ENCODE measurements at places on chromosomes 11 and 22. TPM values are rescaled to one million over a fixed set of nuclear protein-coding genes. Genes with fewer than 3 reads are reported as not detected.

- H3K4me3 ChIP-seq, result peak overlapping the region; percentile 42
- no peak for DNase-seq
- no peaks in the 10 kb centered on the region for H3K4me1 ChIP-seq
- H3K36me3 ChIP-seq, result no peaks in the 10 kb centered on the region
Measured at GRCh38 chr11:79438631-79439409, 2.0 kb downstream of the TENM4 start.

GRCh38 chr22:46050916-46051614 lies 74.1 kb upstream of the WNT7B start:
- no peak overlapping the region for H3K4me3 ChIP-seq
- peak; percentile 67 for DNase-seq
- no peaks in the 10 kb centered on the region for H3K4me1 ChIP-seq
- no peaks in the 10 kb centered on the region for H3K27me3 ChIP-seq

KDM4E gene
- total RNA-seq, result not detected

GRCh38 chr11:124174001-124174583 lies 9.1 kb upstream of the OR10D3 start:
- no peak overlapping the region for H3K27ac ChIP-seq
- DNase-seq, result no peak
- H3K36me3 ChIP-seq, result no peaks in the 10 kb centered on the region
- H3K4me1 ChIP-seq, result no peaks in the 10 kb centered on the region

DNA sequence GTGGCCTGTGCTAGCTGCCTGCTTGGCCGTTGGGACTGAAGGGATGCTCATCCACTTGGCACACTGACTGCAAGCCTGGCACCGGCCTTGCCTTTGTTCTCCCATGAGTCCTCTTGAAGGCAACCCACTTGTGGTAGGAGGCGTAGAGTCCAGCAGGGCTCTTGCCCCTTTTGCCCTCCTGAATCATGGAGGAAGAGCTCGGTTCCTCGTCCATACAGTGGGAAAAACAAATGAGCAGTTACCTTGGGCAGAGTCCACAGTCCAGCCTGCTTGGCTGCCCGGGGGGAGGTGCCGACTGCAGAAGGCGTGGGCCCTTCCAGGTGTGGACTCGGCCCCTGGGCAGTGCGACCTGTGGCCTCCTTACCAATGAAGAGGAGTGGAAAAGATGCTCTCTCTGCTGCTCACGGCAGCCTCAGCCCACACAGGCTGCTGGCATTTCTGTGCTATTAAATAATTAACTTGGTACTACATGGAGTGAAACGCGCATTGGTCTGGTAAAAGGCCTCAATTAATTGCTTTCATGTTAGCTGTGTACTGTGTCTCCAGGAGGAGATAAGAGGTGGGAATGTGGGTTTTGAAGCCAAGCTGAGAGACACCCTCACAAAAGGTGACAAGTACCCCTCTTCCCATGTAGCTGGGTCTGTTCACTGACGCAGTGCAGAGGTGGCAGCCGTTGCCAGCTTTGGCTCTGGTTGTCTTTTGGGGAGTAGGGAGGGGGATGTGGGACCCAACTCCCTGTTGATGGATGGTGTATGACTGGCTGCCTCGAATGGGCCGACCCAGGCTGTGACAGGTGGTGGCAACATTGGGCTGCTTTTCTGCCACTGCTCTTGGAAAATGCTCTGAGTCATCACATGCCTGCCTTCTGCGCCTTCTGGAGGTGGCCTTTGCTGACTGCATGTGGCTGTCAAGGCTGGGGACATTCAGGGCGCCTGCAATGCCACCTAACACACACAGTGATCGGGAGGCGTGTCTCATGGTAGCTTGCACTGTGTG lies 26.8 kb upstream of the B3GAT1 start:
- no peak overlapping the region for H3K27ac ChIP-seq
- no peaks in the 10 kb centered on the region for H3K27me3 ChIP-seq
- H3K4me3 ChIP-seq, result no peak overlapping the region
- H3K4me1 ChIP-seq, result no peaks in the 10 kb centered on the region
- no peak for DNase-seq
- no peaks in the 10 kb centered on the region for H3K36me3 ChIP-seq

GRCh38 chr11:3207526-3208189 lies 11.0 kb downstream of the MRGPRG start:
- no peak overlapping the region for H3K4me3 ChIP-seq
- H3K27me3 ChIP-seq, result no peaks in the 10 kb centered on the region
- no peaks in the 10 kb centered on the region for H3K4me1 ChIP-seq

DNA sequence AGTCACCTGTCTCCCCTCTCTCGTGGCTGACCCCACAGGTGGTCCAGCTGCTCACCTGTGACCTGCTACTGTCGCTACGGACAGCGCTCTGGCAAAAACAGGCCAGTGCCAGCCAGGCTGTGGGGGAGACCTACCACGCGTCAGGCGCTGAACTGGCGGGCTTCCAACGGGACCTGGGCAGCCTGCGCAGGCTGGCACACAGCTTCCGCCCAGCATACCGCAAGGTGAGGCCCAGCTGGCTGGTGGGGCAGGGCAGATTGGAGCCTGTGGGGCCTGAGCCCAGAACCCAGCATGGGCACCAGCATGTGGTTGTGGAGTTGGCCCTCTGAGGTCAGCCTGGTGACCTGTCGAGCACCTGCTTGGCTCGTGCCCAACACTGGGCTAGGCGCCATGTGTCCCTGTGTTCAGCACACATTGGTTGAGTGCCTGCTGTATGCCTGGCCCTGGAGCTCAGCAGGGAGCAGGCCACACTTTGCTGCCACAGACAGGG lies 11.9 kb downstream of the SHISA8 start:
- H3K36me3 ChIP-seq, result peaks cover 4% of the 10 kb centered on the region
- no peak for DNase-seq
- no peak overlapping the region for H3K27ac ChIP-seq

DNA sequence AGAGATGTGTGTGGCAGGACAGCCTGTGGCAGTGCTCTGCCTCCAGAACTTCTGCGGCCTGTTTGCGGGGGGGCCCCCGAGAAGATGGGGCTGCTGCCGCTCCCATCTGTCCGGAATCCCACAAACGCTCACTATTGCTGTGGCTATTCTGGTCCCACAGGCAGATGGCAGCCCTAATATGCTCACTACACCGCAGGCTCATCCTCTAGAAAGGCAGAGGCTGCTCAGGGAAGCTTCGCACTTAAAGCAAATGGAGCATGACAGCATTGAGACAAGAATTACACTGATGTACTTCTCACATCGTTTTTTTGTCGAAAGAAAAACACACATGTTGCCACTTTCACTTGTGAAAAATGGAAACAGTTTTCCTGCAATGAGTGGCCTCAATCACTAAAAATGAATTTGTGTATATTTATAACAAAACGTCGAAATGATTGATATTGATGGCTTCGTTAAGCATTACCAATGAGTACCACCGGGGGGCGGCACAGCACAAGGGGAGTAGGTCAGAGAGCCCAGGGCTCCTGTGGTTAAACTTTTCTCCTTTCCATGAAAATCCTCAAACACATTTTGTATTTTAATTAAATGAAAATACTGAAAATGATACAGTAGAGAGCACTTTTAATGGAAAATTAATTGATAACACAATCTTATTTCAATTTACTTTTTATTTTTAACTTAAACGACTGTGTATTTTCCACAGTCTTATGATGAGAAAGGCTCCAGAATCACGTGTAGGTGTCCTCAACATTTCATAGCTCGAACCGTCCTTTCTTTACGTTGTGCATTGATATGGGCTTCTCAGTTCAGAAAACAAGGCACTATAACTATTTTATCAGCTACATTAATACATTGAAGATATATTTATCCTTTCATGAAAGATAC lies 69.1 kb downstream of the CTTN start:
- H3K27ac ChIP-seq, result no peak overlapping the region
- H3K27me3 ChIP-seq, result no peaks in the 10 kb centered on the region
- peak; percentile 86 for DNase-seq
- H3K36me3 ChIP-seq, result no peaks in the 10 kb centered on the region
- H3K4me3 ChIP-seq, result no peak overlapping the region
- no peaks in the 10 kb centered on the region for H3K4me1 ChIP-seq

TNNI2 gene
- 2.2 TPM for total RNA-seq
